ENCODE measurements at places on chromosomes 6 and 20.

DNA sequence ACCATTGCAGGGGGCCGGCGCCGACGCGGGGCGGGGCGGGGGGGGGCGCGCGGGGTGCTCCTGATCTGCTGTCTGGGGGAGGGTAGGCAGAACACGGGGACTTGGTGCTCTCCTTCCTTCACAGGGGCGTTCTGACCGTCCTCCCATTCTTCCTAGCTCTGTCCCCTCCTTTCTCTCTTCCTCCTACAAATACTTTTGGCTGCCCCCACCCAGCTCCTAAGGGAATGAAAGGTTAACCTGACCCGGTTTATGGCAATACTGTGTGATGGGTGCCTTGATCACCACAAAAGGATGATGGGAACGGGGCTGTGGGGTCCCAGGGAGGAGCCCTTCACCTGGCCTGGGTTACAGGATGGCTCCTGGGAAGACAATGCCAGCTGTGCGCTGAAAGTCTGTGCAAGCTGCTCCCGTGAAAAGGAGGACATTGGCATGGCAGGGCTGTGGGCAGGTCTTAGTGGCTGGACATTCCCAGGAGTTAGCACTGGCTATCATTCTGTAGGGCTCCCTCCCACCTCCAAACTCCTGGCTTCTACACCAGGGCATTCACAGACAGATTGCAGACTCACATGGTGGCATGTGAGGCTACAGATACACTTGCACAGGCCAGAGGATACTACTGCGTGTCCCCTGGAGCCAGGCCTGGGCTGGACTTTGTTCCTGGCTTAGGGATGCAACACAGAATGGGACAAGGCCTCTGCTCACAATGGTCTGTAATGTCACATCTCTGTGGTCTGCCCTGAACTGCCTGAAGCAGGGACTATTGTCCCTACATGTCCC, 1.9 kb upstream of the TPD52L2 start:
- DNase-seq = no peak

DNA sequence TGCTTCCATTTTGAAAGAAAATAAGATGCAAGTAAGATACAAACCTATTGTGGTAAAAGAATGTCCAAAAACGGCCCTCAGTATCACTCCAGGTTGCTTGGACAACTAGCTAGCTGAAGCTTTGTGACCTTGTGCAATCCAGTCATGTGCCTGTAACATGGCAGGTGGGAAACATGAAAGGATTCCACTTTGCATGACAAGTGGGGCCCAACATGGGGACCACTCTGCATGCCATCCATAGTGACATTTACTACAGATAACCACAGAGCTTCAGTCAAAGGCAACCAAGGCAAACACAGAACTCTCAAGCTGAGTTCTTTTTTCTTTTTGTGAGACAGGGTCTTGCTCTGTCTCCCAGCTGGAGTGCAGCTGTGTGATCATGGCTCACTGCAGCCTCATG, 15.8 kb upstream of the FBXO9 start:
- DNase-seq = no peak

- no peak for DNase-seq
These were observed 66.5 kb upstream of the TFB1M start for GRCh38 chr6:155380666-155381332.

- no peak for DNase-seq
These were observed 19.9 kb upstream of the CRIP3 start for GRCh38 chr6:43328528-43328927.

GRCh38 chr20:2914160-2914559, 40.9 kb downstream of the PTPRA start:
- no peak for DNase-seq

- DNase-seq = no peak
These were observed 904.5 kb downstream of the GRIK2 start for GRCh38 chr6:102298051-102298450.

DNA sequence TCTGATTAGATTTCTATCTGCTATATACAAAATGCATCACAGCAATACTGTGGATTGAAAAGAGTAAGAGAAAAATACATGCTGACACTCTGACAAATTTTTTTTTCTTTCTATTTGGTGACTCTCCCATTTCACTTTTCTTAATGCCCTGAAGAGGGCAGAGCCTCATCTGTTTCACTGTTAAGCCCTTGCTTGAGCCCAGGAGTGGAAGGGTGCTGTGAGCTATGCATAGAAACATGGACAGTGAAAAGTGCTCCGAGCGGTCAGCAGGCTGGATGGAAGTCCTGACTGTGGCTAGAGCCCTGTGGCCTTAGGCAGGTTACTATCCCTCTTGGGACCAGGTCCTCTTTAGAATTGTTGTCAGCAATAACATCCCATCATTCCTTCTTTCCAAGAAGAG, 17.4 kb upstream of the CSE1L start:
- DNase-seq = peak; percentile 4

DNA sequence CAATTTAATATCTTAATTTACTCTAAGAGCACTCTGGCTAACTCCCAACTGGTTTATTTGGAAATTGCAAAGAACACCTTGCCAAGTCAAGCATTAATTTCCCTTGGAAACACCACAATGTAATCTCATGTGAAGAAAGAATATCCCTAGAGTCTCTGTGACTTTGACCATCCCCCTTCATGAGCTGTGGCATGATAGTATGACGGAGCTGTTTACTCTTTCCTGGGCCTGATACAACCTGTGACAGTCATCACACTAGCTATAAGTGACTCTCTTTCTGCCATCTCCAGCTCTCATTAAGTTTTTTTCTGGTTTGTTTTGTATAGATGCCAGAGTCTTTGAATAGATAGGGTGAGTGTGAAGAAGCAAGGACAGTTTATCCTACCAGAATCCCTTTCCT, 470.3 kb upstream of the JARID2 start:
- no peak for DNase-seq

DNA sequence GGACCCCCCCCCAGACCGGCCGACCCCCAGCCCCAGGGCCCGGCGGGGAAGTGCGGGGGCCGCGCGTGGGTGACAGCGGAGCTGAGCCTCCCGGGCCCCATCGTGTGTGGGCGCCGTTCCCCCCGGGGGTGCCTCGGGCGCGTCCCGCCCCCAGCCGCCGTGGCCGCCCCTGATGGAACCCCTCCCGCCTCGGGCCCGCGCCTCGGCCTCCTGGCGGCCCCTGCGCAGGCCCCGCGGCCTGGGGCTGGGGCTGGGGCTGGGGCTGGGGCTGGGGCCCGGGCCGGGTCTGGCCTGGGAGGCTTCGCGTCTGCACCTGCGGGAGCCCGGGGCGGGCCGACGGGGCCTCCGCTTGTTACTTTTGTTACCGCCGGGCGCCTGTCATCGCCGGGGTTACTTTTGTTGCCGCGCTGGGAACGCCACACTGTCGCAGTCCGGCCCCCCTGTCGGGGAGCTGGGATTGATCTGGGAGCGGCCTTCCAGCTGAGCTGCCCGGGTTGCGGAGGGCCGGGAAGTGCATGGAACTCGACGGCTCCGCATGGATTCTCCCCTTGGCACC, 598 bp downstream of the OGFR start:
- DNase-seq = no peak

- DNase-seq = peak; percentile 81
These were observed 81.9 kb downstream of the PHACTR2 start for GRCh38 chr6:143759666-143760065.

DNA sequence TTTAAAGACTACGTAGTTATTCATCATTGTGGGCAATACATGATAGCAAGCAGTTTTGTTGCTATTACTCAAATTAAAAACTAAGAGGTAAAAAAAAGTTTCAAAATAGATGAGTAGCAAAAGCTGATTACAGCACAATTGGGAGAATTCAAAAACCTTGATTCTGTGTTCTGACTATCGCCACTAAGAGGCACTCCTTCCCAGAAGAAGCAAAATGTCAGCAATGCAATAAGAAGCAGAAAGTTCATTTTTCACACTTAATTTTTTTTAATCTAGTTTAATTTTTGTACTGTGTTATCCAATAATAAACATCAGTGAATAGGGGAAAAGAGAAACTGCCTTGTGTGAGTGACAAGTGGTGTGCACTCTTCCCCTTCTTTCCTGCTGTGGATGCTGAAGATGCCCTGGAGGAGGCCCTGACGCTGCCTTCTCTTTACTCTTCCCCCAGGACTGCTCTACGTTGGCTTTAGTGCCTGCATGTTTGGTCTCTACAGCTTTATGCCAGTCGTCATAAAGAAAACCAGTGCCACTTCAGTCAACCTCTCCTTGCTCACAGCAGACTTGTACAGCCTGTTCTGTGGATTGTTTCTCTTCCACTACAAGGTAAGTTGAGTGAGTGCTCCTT, 263.2 kb upstream of the PLN start:
- DNase-seq = no peak

Data from inflammatory macrophage treated with lipopolysaccharide for 4 hours (primary cell).